ENCODE measurements at places on chromosomes 1 and 21.

DNA sequence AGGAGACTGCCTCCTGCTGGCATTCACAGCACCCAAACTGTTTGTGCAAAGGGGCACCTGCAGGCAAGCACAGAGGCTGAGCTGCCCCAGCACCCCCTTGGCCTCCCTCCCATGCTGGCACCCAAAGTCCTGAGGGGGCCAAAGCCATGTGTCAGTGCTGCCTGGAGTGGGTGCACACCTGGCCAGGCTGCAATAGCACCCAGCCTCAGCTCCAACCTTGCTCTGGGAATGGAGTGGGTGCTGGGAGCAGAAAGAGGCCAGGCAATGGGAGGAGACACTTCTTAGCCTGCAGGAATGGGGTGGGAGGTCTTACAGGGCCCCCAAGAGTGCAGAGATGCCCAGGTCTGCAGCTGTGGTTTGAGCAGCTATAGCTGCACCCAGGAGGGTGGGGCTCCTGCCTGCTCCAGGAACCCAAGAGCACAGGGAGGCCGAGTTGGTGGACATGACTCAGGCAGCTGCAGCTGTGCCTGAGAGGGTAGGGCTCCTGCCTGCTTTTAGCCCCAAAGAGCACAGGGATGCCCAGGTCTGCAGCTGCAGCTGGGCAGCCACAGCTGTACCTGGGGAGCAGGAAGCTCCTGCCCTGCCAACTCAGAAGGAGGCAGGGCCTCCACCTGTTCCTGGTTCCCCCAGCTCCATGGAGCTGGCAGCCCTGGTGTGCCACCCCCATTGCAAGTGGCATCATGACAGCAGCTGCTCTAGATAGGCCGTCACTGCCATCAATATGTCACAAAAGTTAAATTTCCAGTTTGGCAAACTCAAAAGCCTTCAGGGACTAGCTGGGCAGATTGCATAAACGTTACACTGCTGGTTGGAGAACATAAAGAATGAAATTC lies 5.3 kb upstream of the CHD1L start:
- no peak for DNase-seq

GRCh38 chr1:50343323-50343722 lies 79.9 kb downstream of the DMRTA2 start:
- no peak for DNase-seq

GRCh38 chr1:180930687-180931086 lies 18.0 kb downstream of the KIAA1614 start:
- no peak for DNase-seq

- DNase-seq: no peak
Observed at GRCh38 chr21:24097181-24097580, 1510.1 kb downstream of the MRPL39 start.

GRCh38 chr1:84000954-84001495 lies 2.1 kb upstream of the TTLL7 start:
- DNase-seq: no peak

- DNase-seq: no peak
Observed at GRCh38 chr1:204979891-204980649, 62.9 kb upstream of the CNTN2 start.

DNA sequence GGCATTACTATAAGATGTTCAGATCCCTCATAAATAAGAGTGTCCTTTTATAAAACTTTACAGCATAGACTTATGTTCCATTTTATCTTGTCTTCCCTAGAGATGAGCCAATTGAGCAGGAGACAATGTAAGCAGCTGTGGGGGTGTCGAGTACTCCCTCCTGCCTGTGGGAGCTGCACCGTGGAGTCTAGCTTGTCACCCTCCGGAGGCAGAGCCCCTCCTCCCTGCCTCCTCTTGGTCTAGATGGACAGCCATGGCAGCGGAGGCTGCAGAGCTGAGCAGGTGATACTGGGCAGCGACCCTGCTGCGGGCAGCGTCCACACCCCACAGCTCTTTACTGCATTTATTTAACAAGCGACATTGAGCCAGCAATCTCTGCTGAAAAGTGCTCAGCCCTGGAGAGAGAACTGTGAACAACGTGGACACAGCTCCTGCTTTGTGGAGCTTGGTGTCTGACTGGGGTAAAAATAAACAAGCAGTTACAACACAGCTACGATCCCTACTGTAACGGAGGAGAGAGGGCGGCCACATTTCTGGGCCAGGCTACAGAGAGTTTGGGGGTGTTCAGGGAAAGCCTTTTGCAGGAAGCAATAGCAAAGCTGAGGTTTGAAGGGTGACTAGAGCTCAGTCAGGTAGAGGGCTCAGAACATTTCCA lies 12.8 kb upstream of the KIF21B start:
- no peak for DNase-seq

- DNase-seq: no peak
Observed at GRCh38 chr1:190477762-190478148, at the start of gene BRINP3. BRINP3 (minus strand) TSS chr1:190477864.

GRCh38 chr1:219049501-219049900 lies 124.2 kb upstream of the LYPLAL1 start:
- DNase-seq: no peak

GRCh38 chr1:5975133-5975880 lies 16.9 kb downstream of the NPHP4 start:
- DNase-seq: no peak

- no peak for DNase-seq
Observed at GRCh38 chr1:231050395-231050794, 10.3 kb upstream of the FAM89A start.

GRCh38 chr1:187433598-187433997 lies 604.8 kb downstream of the PLA2G4A start:
- DNase-seq: no peak

DNA sequence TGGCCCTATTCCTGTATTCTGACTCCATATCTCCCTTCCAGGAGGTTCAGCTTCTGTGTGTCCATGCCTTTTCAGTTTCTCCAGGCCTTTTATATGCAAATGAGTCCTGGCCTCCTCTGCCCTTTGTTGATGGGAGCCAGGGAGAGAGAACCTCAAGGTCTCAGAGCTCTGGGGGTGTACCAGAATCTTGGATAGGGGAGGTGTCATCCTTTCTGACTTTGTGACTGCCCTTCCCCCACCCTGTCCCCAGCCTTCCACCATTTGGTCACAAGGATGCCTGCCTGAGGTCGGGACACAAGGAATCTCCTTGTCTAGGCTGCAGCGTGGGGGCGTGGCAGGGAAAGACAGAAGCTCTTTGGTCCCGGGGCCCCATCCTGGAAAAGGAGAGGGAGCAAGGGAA lies 18.6 kb downstream of the LURAP1 start:
- no peak for DNase-seq

- DNase-seq: no peak
Observed at GRCh38 chr1:229908689-229909088, 158.3 kb upstream of the GALNT2 start.

GRCh38 chr1:163538667-163539066 lies 216.9 kb downstream of the NUF2 start:
- no peak for DNase-seq

DNA sequence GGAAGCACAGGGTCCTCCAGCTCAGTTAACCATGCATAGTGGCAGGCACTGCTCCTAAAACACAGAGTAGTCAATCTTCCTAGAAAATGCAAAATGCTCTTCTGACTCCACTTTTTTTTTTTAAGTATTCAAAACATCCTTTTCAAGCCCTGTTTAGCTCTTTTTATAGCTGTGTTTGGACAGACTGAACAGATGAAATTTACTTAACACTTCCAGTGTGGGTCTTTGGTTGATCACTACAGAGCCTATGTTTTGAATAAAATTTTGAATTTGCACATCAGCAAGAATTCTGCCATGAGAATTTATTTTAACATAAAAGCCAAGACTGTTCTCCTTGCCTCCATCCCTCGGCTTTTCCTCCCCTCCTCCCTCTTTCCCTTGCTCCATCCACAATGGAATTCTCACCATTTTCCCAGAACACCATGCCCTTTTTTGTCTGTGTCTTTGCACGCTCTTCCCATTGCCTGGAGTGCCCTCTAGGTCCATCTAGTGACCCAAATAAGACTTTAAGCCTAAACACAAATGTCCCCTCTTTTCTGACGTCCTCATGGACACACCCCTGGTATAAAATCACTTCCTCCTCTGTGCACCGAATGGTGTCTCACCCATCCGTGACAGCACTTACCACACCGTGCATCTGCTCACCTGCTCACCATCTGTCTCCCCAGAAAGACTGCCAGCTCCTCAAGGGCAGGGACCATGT lies 24.0 kb upstream of the CPT2 start:
- DNase-seq: no peak

DNA sequence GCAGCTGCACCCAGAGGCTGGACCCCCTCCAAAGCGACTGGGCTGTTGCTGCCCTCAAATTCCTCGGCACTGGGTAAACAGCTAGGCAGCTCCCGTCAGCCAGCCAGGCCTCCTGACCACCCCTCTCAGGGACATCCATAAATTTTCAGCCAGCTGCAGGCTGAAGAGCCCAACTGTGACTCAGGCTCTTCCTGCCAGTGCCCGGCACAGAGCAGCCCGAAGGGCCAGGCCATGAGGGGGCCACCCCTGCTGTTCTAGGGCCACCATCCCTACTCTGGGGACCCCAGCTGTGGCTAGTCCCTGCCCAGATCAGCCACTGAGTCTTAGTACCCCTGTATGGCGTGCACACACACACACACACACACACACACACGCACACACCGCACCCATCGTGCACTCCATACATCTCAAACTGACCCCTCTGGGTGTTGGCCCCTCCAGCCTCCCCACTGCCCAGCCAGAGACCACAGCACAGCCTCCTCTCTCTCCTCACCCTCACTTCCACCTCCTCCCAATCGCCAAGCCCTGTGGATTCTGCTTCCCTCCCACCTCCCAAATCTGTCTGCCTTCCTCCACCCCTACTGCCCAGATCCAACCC lies 6.2 kb upstream of the LAPTM5 start:
- no peak for DNase-seq

GRCh38 chr1:77399250-77400086 lies 117.6 kb downstream of the AK5 start:
- DNase-seq: no peak

- no peak for DNase-seq
Observed at GRCh38 chr1:209370241-209370995, 213.1 kb upstream of the CAMK1G start.

GRCh38 chr1:153646672-153647345 lies 11.7 kb upstream of the SNAPIN start:
- no peak for DNase-seq

- DNase-seq: no peak
Observed at GRCh38 chr1:170623171-170623570, 40.8 kb upstream of the PRRX1 start.

DNA sequence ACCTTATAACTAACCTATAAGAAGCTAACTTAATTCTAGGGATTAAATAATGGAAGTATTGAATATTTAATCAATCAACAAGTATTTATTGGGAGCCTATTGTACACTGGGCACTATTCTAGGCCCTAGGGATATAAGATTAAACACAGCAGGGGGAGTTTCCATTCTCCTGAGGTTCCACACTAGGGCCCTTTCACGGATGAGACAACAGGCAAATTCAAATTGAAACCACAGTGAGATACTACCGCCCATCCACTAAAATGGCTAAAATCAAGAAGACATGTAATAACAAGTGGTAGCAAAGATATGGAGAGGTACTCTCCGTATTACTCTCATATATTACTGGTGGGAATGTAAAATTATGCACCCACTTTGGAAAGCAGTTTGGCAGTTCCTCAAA lies 674.4 kb downstream of the KIF26B start:
- no peak for DNase-seq

DNA sequence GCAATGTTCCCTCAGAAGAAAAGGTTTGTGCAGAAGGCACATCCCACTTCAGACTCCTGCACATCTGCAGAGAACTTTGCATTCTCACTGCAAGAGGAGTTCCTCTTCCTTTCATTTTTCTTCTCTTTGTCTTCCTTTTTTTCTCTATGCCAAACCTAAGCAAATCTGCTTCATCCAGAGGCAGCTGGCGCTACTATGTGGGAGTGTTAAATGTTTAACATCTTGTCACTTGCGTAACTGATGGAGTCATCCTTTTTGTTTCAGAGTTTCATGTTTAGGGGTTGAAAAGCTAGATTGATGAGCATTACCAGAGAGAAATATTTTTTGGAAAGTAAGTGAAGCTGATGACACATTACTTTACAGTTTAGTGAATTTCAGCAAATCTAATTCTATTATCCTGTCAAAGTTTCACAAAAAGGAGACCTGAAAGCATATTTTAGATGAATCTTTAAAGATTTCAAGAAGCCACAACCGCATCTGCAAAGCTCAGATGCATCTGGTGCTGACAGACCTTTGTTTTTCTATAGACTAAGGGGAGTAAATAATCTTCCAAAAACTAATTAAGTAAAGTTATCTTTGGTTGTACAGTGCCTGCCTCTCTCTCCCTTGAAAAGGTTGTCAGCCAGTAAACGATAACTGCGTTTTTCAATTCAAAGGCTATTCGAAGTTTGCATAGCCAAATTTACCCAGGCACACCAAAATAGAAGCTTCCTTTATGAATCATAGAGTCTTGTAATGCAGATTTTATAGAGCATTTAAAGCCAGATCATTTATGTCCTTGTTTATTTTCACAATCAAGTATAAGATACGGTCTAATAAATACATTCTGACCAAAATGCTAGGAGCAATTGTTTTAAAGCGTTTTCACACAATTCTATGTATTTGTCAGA lies 1.2 kb upstream of the LRRC53 start:
- DNase-seq: no peak

GRCh38 chr1:23906731-23907130 lies 6.4 kb downstream of the CNR2 start:
- DNase-seq: no peak

DNA sequence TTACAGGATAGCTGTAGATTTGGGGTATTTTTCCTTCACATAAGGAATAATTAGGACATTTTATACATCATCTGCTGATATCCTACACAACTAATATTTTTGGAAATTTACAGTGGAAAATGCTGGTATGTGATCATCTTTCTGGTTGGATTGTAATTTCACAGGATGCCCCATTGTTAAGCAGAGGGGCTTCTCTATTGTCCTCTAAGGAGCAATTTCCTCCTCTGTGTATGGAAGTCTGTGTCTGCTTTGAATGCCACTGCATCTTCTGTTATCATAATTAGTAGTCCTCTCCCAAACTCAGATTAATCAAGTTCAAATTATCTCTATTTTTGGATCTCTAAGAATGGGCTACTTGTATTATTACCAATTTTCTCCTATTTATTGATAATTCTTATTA lies 988.1 kb upstream of the B3GALT2 start:
- DNase-seq: no peak

GRCh38 chr21:34511181-34511580 lies 829 bp downstream of the KCNE1 start:
- no peak for DNase-seq

DNA sequence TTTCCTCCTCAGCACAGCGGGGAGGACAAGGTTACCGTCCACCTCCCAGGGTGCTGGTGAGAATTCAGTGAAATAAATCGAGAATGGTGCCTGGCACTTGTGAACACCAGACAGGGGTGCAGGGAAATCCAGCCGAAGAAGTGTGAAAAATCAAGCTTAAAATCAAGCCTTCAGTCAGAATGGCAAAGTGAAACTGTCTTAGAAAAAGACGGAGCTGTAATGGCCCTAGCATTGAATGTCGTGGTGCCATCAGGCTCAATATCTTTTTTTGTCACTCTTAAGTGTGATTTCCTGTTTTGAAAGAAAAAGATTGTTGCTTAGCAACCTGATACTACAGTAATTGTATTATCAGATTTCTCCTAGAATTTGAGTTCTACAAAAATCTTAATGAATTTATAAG lies 22.1 kb downstream of the EDARADD start:
- DNase-seq: no peak
